ENCODE measurements at places on chromosomes 12 and 14. TPM values are rescaled to one million over a fixed set of nuclear protein-coding genes. Genes with fewer than 3 reads are reported as not detected.

GRCh38 chr12:60265741-60266140, 669.9 kb downstream of the SLC16A7 start:
- no peak for DNase-seq

GRCh38 chr12:131351319-131352028, 359.4 kb upstream of the SFSWAP start:
- no peak for DNase-seq

- no peak for DNase-seq
Measured at GRCh38 chr14:82309199-82309598, 775.5 kb upstream of the SEL1L start.

Gene OXA1L
- total RNA-seq, result 83.5 TPM

Gene FAM90A1
- total RNA-seq, result 0.26 TPM
